Vagina (tissue), 2 donors: ENCODE measurements at places on chromosomes 5 and 9.

DNA sequence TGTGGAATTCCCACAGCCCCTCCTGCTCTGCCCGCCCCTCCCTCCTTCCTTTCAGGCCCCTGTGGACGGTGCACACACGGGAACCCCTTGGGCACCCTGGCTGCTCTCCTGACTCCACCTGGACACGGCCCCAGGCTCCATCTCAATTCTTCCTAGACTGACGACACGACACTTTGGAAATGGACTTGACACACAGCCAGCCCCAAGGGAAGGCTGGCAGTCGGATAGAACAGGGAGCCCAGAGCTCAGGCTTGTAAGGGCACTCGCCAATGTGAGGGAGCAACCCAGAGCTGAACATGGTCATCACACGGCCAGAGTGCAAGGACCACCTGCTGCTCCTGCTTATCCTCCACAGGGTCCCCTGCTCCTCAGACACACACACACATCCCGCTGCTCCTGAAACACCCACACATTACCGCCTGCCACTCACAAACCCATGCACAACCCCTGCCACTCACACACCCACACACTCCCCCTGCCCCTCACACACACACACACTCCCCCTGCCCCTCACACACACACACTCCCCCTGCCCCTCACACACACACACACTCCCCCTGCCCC lies 8.9 kb downstream of the SLC9A3 start:
- DNase-seq: no peak

DNA sequence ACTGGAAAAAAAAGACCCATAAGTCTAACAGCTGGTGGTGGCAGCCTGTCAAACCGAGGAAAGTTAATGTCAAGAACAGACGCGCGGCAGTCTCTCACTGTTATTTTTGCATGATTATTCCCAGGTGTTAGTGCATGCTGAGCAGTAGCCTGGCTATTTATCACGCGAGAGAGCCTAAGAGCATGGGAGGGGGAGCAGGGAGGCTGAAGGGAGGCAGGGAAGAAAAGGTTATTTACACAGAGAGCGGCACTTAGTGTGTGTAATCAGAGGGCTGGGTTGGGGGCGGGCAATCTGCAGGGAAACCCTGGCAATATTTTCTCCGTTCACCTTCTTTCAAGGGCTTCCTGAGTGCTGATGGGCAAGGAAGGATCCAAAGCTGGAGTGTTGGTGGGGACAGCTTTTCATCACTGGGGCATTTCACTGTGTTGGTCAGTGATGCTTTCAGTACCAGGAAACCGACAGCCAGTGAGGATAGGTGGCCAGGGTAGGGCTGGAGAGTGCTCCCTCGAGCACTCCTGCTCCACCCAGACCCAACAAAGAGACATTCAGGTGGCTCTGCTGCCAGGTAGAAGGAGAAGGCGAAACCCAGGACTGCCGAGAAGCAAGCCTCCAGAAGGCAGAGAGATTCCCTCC lies 39.6 kb downstream of the ZNF608 start:
- no peak for DNase-seq

- DNase-seq: no peak
Observed at GRCh38 chr5:9188131-9188530, 357.7 kb downstream of the SEMA5A start.

DNA sequence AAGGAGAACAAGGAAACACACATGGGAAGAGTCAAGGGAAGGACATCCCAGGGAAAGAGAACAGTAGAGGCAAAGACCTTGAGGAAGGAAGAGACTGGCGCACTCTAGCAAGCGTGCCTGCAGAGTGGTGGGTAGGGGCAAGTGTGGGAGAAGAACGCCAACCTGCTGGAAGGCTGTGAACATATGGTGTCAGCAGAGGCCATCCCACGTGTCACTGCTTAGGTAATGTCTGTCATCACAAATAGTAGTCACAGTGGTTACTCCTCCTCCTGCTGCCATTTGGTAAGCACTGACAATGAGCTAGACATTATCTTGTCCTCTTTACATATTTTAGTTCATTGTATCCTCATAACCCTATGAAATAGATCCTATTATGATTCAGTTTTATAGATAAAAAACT lies 206.4 kb upstream of the TRIM32 start:
- DNase-seq: no peak

- DNase-seq: no peak
Observed at GRCh38 chr9:83284746-83285145, 221.8 kb upstream of the RASEF start.

DNA sequence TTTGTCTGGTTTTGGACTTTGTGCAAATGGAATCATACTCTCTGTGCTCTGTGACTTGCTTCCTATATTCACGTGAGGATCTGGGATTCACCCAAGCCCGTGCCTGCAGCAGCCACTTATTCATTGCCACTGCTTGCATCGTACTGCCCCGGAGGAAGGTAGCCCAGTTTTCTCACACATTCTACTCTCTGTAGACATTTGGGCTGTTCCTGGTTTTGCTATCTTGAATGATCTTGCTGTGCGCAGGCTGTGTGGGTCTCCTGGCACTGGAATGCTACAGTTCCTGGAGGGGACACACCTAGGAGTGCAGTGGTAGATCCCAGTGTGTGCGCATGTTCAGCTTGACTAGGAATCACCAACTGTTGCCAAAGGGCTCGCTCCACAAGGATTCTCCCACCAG lies 99.2 kb upstream of the BOD1 start:
- DNase-seq: no peak

DNA sequence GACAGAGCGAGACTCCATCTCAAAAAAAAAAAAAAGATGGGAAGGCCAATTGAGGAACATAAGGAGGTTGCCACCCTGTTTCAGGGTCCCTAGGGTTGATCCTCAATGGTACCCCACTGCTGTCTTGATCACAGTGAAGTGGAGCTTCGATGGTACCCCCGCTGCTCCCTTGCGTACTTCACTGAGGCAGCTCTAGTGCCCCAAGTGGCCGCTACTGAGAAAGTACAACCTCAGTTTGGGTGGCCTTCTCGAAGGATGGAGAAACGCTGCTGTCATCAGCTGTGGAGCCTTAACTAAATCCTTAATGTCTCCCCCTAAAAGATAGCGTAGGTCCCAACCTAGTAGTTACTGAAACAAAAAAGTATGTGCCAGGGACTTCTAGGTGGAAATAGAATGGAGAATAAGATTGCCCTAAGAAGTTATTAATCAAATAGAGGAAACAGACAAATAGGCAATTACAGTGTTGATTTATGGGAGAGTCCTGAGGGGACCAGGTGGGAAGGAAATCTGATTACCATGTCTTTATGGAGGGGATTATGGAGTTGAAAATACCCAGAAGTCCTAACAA lies 6.3 kb downstream of the TESK1 start:
- no peak for DNase-seq

- no peak for DNase-seq
Observed at GRCh38 chr5:124511791-124512190, 234.6 kb downstream of the ZNF608 start.

DNA sequence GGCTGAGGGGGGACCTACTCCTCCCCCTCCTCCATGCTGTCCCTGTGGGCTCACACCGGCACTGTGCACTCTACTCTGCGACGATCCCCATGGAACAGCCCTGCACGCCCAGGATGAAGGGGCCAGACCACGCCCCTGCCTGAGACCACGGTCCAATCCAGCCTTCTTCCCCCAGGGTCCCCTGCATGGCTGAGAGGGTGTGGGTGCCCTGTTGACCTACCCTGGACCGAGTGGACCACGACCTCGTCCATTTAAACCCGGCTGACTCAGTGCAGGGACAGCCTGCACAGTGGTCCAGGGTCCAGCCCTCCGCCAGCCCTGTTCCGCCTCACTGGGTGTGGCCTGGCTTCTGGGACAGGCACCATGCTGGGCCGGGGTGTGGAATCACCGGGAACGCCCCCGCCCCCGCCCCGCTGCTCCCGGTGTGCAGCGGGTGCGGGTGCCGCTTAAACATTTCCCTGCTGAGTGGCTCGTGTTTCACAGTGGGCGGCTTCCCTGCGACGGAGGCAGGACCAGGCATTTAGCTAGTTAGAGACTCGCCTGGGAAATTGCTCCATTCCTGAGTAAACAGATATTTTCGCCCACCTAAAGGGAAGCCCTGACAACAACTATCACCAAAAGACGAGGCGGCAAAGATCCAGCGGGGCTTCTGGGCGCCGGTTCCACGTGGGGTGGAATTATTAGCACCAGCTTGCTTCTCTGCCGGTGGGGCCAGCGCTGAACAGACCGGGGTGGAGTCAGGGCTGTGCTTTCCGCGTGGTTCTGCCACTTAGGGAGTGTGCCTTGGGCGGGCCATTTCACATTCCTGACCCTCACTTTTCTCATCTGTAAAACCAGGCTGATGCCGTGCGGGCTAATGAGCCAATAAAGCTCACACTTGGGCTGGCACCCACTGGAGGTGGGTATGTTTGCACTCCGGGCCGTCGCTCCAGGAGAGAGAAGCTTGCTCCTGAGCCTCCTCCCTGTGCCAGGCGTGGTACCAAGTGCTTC lies 22.6 kb downstream of the DBH start:
- no peak for DNase-seq

- DNase-seq: no peak
Observed at GRCh38 chr5:159849437-159850083, 66.7 kb upstream of the ADRA1B start.

DNA sequence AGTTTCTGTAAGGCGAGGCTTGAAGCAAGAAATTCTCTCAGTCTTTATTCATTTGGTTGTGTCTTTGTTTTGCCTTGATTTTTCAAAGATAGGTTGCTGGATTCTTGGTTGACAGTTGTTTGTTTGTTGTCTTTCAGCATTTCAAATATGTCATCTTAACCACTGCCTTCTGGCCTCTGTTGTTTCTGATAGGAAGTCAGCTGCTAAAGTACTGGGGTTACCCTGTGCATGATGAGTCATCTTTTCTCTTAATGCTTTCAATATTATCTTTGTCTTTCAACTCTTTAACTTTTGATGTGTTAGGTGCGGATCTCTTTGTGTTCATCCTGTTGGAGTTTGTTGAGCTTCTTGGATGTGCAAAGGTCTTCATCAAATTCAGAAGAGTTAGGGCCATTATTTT lies 1571.3 kb downstream of the MAT2B start:
- no peak for DNase-seq

DNA sequence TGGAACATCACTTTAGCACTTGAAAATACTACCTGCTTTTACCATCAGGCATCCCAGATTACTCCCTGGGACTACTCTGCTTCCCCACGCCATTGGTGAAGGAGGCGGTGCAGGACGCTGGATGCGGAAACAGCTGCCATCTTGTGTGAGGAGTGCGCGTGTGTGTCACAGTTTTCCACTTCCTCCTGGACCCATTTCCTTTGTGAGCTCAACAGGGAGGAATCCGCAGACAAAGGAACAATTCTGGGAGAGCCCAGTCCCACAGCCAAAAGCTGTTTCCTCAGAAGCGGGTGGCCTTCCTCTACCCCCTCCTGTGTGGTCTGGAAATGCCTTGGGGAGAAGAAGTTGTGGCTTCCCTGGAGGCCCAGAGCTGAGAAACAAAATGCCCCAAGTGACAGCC lies 16.8 kb downstream of the AFAP1L1 start:
- no peak for DNase-seq

- DNase-seq: no peak
Observed at GRCh38 chr9:83535736-83536135, 2.5 kb downstream of the FRMD3 start.

GRCh38 chr9:124077915-124078572 lies 66.5 kb downstream of the LHX2 start:
- DNase-seq: no peak

GRCh38 chr9:134327671-134328231 lies 1.5 kb downstream of the RXRA start:
- no peak for DNase-seq

- no peak for DNase-seq
Observed at GRCh38 chr5:39934830-39935229, 510.1 kb upstream of the DAB2 start.

DNA sequence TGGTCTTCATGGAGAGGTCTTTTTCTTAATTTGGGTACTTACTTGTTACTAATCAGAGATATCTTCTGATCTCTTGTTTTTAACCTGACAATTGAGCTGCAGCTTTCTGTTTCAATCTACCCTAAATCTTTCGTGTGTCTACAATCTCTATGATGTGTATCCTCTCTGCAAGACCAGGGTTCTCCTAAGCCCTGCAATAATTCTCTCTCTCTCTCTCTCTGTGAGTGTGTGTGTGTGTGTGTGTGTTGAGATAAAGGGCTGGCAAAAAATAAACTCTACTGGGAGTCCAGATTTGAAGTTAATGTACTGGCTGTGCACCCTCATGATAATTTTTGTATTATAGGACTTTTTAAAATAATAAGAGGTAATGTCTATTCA lies 57.8 kb upstream of the FBXL7 start:
- DNase-seq: no peak

DNA sequence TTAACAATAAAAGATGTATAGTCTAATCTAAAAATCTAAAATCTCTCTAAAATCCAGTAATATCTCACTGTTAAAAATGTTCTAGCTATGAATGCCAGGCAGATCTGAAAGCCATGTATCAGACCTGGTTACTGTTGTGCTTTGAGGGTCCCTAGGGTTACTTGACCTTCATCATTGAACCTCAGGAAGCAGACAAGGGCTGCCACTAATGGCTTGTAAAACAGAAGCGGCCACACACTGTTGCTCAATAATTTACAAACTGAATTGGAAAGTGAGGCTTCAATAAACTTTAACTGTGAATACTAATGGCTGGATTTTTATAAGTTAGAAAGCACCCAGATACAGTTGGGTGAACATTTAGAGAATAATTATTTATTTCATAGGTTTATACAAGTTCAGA lies 198.0 kb upstream of the RPS23 start:
- DNase-seq: no peak

- no peak for DNase-seq
Observed at GRCh38 chr9:134348404-134349155, 22.3 kb downstream of the RXRA start.

DNA sequence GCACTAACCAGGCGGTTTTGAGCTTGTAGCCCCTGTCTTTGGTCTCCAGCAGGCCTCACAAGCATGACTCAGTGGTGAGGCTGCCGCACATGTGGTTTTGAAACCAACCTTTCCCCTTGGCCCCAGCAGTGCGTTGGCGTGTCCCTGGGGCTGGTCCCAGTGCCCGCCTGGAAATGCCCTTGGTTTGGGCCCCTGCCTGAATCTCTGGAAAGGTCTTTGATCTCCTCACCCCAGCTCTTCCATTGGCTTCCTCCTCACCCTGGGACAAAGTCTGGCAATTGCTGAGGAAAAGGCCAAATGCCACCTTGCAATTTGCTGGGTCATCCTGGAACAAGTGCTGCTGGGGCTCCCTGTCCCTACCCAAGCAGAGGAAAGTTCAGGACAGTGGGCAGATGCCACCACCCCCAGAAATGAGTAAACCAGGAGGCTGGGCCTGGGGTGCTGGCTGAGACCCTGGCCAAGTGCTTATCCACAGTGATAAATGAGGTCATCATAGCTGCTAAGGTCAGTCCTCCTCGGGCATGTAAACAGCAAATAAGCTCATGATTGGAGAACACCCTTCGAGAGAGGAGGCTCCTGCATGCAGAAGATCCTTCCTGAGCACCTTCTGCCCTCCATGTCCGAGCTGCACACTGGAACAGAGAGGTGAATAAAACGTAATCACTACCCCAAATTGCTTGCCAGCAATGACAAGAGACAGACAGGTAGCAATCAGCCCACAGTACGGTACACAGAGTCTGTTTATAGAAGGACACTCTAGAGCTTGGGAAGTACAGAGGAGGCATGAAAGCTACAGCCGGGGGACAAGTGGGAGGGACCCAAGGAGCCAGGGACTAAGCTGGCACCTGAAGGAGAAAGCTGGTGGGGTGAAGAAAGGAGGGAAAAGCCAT lies 98.9 kb upstream of the CPEB4 start:
- DNase-seq: no peak
